ENCODE measurements at places on chromosomes 12 and 14.

DNA sequence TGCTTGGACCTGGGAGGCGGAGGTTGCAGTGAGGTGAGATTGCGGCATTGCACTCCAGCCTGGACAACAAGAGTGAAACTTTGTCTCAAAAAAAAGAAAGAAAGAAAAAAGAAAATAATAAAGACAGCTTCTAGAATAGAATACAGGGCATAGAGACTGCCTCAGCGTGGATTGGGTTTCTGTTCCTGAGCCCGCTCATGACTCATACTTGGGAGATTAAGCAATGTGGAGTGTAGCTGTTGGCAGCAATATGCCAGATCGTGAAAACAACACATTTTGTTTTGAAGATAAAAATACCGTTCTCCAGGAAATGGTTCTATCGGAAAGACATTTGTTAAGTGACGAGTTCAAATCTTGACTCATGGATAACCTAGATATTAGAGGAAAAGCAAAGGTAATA lies 67.2 kb downstream of the GLT1D1 start:
- no peak for DNase-seq

GRCh38 chr14:21426692-21427091 lies 29.2 kb downstream of the CHD8 start:
- no peak for DNase-seq

- no peak for DNase-seq
Observed at GRCh38 chr12:76820888-76821482, 57.1 kb downstream of the ZDHHC17 start.

DNA sequence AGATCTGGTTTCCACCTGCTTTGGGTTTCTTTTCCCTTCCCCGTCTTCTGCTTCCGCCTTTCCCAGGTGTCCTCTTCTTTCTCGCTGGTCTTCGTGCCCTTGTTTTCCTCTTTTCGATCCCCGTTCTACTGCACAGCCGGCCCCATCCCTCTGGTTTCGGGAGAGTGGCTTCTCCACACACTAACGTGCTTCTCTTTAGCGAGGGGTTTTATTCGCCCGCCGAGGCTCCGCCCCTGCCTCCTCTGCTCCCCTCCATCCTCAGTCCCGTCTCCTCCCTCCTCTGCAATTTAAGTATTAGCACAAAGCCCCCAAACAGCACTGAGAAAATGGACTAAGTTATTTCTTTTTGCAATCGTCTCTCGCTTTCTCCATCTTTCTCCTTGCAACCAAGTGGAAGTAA lies at the start of gene SLC7A8:
SLC7A8 (minus strand) TSS at position 182 of the 400 bp plus-strand sequence. CDS start 746 bp downstream, outside the sequence.
- DNase-seq = no peak

- DNase-seq = no peak
Observed at GRCh38 chr12:96635844-96636243, 146.5 kb downstream of the CFAP54 start.

DNA sequence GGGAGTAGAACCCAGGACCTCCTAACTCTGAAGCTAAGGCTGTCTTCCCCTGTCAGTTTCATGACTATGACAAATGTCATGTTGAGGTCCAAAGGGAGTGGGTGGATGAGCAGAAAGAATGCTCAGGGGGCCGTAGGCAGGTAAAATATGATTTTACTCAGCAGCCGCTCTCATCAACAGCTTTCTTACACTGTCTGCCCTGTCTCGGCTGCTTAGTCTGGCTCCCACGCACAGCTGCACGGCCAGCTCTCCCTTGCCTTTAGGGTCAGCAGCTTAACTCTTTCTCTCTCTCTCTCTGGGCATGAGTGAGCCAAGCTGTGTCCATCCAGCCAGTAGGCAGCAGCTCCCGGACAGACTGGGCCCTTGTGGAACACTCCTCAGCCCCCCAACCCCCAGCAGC lies 95.2 kb downstream of the GCH1 start:
- DNase-seq = no peak

DNA sequence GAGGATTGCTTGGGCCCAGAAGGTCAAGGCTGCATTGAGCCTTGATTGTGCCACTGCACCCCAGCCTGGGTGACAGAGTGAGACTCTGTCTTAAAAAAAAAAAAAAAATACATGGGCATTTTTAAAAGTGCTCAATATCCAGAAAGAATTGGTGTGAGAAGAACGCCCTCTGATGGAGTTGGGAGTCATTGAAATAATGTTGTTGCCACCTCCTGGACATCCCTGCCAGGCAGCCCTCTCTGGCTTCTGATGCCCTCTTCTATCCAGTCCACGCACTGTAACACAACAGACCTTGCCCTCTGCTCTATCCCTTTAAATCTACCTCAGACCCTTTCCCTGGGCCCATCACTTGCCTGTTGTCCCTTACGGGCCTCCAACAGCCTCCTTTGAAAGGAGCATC lies 4.9 kb downstream of the PTGDR start:
- no peak for DNase-seq

GRCh38 chr12:48993787-48994186 lies 5.4 kb downstream of the DDN start:
- no peak for DNase-seq

DNA sequence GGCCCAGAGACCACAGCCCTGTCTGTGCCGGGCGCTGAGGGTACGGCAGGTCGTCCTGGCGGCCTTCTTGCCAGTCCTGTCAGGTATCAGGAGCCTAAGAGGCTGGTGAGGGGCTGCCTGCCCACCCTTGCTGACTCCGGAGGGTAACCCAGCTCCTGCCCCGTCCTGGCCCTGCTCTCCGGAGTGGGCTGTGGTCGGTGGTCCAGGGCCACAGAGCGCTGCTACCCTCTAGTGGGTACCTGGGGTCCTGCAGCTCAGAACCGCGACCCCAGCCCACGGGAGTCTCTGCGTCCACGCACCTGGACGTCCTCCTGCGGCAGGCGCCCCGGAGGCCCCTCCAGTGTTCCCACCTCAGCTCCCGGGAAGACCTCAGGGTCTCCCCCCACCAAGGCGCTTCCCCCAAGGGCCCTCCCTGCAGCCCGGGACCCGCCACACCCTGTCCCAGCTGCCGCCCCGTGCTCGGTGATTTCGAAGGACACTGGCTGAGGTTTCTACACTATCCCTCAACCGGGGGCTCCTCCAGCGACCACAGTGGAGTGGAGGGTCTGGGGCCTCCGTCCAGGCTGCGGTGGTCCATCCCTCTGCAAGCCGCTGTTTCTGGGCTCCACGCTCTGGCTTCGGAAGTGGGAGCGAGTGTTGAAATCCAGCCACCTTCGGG lies 75.9 kb upstream of the FBRSL1 start:
- no peak for DNase-seq

GRCh38 chr12:98601924-98602323 lies 8.4 kb downstream of the SLC25A3 start:
- DNase-seq = no peak

DNA sequence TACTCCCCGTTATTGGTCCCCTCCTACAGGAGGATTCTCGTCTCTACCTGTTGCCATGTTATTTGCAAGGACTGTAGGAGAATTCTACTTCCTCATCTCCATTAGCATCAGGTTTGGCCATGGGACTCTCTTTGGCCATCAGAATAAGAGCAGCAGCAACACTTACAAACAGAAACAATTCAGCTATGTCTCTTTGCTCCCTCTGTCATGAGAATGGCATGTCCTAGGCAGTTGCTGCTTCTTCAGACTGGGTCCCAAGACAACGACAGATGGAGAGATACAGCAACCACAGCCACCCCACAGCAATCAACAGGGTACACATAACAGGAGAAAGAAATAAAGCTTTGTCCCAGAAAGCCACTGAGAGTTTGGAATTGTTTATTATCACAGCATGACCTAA lies 19.7 kb downstream of the SLC41A2 start:
- DNase-seq = no peak

DNA sequence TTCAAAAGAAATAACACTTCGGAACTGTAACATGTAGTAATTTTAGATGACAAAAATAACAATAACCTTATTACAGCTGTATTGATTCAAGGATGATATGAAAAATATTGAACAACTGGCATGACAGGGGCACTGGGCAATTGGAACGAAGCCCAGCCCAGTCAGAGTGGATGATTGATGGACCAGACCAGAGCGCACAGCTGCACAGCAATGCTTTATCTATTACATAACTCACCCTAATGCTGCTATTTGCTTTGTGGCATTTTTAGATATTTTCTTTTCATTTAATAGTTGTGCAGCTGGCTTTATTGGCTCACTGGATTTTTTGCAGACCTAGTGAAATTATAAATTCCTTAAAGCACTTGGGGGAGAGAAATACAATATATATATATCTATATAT lies 26.9 kb upstream of the FERMT2 start:
- DNase-seq = peak; percentile 80

DNA sequence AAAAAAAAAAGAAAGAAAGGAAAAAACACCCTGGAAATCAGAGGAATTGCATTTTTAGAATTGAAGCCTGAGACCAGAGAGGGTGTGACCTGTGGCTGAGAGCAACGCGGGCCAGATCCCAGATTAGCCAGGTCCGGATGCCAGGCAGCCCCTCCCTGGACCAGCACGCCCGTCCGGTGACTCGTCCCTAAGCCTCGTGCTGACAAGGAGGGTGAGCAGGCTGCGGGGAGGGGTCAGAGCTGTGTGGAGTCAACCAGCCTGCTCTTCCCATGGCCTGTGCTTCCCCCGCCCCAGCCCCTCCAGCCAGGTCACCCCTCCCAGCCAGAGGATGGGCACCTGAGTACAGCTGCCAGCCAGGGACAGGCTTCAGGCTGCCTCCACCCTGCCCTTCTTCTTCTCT lies 4.2 kb upstream of the KLC1 start:
- DNase-seq = peak; percentile 38

GRCh38 chr12:63070709-63071108 lies 80.3 kb downstream of the AVPR1A start:
- DNase-seq = no peak

GRCh38 chr14:104864267-104865080 lies 594 bp upstream of the CEP170B start:
- DNase-seq = no peak

GRCh38 chr12:62530596-62530995 lies 64.0 kb downstream of the MON2 start:
- DNase-seq = no peak

- no peak for DNase-seq
Observed at GRCh38 chr12:18496156-18496555, 234.8 kb downstream of the PIK3C2G start.

DNA sequence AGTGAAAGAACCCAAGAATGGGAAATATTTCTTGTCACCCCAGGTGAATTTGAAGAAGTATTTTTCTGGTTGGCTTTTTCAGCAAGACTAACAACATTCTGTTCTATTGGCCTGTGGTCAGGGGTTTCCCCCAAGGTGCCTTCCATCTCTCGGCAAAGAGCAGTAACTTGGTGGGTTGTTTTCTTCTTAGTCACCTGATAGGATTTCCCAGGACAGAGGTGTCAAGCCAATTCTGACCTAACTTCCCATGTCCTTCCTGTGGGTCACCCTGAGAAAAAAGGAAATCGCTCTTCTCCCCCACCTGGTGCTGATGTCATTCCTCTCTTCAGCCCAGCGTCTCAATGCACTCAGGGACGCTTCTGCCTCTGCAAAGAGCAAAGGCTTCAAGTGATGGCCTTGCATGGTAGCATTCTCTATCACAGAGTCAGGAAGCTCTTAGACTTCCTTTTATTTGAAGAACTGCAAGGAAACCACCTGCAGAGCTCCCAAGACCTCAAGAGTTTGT lies 16.1 kb upstream of the IFNG start:
- no peak for DNase-seq

DNA sequence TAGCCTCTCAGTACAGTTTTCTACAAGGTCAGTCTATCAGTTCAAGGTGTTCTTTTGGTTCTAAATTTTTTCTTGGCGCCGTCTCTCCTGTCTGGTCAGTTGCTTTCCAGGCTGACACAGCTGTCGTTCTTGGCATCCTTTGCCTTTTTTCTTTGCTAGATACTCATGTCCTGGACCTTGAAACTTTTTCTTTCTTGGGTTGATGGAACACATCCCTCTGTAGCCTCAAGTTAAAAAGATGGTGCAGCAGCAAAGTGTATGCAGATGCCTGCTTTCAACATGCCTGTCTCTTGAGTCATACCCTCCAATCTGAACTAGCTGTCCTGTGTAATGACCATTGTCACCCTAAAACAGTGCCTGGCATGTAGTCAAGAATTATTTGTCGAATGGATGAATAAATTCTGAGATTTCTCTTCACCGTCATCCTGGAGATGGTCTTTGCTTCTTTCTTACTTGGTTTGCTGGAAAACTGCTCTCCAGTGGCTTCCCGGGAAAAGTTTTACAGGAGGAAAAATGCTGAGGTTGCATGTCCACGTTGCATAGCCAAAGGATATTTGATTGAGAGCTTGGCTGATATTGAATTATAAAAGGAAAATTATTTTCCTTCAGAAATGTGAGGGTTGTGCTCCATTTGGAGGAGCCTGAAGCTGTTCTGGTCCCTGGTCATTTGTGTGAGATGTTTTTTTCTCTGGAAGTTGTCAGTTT lies 4.6 kb downstream of the NYNRIN start:
- DNase-seq = no peak

DNA sequence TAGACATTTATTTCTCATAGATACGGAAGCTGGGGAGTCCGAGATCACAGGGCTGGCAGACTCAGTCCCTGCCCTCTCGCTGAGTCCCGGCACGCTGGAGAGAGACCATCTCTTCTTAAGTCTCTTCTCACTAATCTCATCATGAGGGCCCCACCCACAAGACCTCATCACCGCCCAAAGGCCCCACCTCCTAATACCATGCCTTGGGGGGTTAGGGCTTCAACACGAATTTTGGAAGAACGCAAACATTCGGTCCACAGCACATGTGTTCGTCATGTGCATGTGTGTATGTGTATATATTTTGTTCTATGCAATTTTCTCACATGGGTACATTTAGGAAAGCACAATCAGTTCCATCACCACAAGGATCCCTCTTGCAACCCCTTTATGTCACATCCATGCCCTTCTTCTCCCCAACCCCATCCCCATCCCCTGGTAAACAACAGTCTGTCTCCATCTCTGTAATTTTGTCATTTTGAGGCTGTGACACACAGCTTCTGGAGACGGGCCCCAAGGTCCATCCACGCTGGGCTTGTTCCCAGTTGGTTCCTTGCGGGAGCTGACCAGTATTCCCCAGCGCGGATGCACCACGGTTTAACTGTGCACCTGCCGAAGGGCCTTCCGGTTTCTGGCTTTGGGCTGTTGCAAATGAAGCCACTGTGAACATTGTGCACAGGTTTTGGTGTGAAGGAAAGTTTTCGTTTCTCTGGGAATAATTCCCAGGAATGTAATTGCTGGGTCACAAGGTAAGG lies 317.5 kb upstream of the DIO3 start:
- DNase-seq = no peak

DNA sequence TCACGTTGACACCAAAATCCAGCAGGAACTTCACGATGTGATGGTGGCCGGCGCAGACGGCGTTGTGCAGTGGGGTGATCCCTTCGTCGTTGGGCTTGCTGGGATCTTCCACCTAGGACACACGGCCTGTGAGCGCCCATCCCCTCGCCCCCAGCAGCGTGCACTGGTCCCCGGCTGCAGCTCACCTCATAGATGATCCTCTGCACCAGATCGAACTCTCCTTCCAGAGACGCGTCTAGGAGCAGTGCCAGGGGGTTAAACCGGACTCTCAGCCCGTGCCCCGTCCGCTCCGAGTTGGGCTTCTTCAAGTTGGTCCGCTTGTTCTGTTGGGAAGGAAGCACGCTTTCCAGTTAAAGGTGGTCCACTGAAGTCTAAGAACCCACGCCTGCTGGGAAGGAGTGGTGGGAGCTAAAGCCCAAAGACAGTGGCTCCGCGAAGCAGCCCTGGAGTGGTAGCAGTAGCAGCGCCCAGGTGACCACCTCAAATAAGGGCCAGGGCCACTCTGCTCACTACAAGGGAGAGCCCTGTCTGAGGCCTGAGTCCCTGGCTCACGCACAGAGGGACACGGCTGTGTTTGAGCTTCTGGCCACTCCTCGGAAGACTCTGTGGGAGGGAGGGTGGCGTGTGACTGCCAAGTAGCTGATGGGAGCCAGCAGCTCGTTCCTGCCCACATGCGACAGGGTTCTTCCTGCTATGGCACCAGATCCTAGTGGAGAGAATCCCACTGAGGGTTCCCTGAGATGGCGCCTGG lies 23.3 kb downstream of the ZFYVE21 start:
- no peak for DNase-seq

GRCh38 chr12:5307065-5307464 lies 124.8 kb upstream of the NTF3 start:
- no peak for DNase-seq

Measured in SHP77 treated with DMSO at 0.1 percent for 48 hours (cell line).